NCI-H2029 (cell line): ENCODE measurements at places on chromosomes 1 and 21.

DNA sequence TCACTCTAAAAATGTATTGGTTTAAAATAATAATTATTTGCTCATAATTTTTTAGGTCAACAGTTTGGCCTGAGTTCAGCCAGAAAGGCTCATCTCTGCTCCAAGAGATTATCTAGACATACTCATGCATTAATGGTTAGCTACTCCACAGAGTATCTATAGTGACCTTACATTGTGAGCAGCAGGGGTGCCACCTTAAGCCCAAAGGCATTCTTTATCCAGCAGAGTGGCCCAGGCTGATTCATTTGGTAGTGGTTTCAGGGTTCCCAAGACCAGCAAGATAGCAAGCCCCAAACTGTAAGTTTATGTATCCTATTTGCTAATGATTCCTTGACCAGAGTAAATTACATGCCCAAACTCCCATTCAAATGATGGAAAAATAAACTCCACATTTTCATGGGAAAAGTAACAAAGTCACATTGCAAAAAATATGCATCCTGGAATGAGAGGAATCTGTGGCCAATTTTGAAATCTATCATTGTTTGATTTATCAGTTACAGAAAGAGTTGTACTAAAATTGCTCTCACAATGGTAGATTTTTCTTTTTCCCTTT, 182.6 kb upstream of the KCNK2 start:
- DNase-seq: no peak

DNA sequence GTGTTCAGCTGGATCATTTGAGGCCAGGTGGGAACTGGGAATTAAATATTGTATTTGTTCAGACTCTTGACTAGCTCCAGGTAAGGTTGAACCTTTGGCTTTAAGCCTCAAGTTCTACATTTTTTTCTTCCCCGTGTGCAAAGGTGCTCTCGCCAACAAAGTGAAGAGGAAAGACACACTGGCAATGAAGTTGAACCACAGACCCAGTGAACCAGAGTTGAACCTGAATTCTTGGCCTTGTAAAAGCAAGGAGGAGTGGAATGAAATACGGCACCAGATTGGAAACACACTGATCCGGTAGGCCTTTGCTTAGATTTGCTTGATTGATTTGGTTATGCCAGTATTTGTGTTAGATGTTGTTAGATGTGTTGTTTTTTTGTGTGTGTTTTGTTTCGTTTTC, 25.5 kb upstream of the RCC1 start:
- DNase-seq: no peak

DNA sequence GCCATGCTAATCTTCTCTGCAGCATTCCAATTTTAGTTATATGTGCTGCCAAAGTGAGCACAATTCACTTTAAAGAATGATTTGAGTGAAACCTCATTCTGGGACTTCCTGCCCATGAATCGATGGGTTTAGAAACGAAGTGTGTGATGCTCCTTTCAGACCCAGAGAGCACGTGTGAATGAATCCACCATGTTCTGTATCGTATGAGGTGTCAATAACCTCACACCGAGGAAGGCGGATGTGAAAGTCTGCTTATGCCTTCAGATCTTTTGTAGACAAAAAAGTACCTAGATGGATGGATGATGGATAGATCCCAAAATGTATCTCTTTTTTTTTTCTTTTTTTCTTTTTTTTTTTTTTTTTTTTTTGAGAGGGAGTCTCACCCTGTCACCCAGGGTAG, 13.8 kb downstream of the UBASH3A start:
- no peak for DNase-seq

DNA sequence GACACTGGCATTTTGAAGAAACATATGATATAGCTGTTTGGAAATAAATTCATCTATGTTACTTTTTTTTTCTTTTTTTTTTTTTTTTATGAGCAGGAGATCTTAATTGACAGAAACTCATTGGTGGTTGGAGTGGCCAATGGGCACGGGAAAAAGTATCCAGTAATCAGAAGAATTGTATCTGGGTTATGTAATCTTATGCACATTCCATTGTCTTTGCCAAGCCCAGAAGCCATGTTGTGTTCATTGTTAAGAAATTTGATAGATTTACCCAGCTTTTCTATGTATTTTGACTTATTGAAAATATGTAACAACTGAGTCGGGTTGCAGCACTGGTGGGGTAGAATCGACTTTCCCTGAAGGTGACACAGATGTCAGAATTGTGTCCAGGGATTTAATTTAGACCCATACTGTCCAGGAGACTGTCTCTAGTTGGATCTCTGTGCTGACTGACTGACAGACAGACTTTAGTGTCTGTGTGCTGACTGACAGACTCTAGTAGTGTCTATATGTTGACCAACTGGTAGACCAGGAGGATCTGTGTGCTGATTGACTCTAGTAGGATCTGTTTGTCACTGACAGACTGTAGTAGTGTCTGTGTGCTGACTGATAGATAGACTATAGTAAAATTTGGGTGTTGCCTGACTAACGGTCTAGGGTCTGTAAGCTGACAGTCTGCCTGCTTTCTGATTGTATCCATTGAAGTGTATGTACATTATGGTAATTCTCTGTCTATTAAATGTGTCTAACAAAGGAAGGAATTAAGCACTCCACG, 12.3 kb upstream of the C4BPB start:
- no peak for DNase-seq

- DNase-seq: no peak
These were observed 287.8 kb upstream of the RGS18 start for GRCh38 chr1:191870490-191870889.

DNA sequence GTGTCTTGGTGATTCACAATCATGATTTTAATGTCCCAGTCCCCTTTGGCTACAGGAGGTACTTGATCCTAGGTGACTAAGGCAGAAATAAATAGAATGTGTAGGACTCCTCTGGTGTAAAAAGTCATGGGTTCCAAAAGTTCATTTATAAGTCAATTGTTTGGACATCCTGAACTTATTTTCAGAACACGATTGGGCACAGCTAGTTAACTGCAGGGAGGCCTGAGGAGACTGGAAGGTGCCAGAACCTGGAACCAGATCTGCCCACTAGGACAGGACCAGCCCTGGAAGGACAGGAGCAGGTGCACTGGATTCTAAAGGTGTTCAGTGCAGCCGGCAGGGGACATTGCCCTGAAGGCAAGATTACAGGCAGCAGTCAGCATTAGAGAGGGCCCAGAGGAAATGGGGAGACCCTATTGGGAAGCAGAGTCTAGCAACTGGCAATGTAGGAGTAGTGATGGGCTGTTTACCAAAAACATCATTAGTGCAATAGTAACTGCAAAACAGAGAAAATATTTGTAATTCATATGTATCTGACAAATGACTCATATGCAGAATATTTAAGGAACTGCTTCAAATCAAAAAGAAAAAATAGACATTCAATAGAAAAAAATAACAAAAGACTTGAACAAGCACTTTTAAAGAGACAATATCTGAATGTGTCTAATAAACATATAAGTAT, 23.6 kb upstream of the HEATR1 start:
- no peak for DNase-seq

- DNase-seq: no peak
These were observed 17.5 kb upstream of the CLDN8 start for GRCh38 chr21:30233228-30234020.

- DNase-seq: no peak
These were observed 62.8 kb downstream of the EVA1C start for GRCh38 chr21:32475162-32475812.

- no peak for DNase-seq
These were observed 236.2 kb downstream of the SETD4 start for GRCh38 chr21:35824136-35824535.

GRCh38 chr1:43987159-43987902, 4.1 kb upstream of the CCDC24 start:
- DNase-seq: no peak

DNA sequence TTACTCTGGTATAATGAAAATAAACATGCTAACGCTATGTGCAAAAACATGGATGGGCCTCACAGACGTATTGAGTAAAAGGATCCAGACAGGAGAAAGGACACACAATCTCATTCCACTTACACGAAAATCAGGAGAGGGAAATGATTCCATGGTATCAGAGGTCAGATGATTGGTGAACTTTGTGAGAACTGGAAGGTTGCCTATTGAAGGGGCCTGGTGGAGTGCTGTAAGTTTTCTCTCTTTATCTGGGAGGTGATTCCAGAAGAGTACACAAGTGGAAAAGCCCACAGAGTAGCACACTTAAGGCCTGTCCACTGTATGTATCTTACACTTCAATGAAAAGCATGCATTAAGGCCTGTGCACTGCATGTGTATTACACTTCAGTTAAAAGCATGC, 9.6 kb downstream of the GSTM2 start:
- DNase-seq: no peak

DNA sequence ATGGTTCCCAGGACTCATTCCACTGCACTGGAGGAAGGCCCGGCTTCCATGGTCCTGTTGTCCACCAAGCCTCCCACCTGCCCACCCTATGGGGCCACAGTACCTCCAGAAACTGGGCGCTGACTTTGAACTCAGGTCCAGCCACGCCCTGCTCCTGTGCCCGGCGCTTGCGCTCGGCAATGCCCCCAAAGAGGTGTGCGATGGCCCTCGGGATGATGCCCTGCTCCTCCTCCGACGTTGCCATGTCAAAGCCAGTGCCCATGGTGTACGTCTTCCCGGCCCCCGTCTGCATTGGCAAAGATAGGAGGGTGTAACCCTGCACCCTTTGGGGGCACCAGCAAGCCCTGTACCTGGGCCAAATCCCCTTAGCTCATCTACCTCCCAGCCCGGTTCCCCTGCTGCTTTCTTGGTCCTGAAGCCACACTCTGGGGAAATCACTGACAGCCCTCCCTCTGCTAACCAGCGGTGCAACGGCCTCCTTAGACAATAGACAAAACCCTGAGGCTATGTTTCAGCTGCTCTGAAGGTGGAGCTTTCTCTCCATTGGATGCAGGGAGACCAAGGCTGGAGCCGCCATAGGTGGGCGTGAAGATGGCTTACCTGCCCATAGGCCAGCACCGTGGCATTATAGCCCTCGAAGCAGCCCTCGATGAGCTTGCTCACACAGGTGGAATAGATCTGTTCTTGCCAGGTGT, 14.7 kb downstream of the KIF21B start:
- DNase-seq: no peak

DNA sequence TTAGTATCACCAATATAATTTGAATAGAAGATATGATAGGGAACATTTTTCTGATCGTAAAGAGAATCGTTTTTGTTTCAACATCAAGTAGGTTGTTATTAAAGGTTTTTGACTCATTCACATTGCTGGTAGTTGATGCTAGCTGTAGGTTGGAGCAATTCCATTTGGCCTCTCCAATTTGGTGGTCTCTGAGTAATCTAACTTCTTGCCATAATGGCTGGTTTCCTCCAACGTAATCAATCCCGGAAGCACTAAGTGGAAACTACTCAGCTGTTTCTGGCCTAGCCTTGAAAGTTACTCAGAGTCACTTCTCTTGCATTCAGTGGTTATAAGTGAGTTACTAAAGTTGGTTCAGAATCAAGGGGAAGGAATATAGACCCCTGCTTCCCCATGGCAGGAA, 26.0 kb downstream of the RCOR3 start:
- no peak for DNase-seq

DNA sequence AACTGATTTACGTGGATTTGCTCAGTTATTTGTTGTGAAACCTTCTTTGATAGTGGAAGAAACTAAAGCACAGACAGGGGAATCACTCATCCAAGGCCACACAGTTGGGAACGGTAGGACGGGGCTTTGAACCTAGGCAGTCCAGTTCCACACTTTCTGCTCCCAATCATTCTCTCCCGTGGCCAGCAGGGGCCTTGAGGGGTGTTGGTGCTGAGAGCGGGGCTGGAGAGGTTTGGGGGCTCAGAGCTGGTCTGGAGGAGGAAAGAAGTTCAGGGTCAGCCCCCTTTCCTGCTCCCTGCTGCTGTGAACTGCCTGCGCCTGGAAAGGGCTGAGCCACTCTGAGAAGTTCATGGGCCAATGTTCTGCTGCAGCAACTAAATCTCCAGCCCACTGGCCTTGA, 31.4 kb upstream of the ACTL8 start:
- no peak for DNase-seq

- DNase-seq: peak; percentile 37
These were observed 480.2 kb upstream of the RUNX1 start for GRCh38 chr21:35529171-35529863.

- DNase-seq: no peak
These were observed 155.0 kb downstream of the PIGK start for GRCh38 chr1:77064246-77064645.

GRCh38 chr1:23679815-23680214, 11.8 kb upstream of the RPL11 start:
- no peak for DNase-seq

GRCh38 chr1:201318504-201319340, 35.4 kb downstream of the PKP1 start:
- no peak for DNase-seq

DNA sequence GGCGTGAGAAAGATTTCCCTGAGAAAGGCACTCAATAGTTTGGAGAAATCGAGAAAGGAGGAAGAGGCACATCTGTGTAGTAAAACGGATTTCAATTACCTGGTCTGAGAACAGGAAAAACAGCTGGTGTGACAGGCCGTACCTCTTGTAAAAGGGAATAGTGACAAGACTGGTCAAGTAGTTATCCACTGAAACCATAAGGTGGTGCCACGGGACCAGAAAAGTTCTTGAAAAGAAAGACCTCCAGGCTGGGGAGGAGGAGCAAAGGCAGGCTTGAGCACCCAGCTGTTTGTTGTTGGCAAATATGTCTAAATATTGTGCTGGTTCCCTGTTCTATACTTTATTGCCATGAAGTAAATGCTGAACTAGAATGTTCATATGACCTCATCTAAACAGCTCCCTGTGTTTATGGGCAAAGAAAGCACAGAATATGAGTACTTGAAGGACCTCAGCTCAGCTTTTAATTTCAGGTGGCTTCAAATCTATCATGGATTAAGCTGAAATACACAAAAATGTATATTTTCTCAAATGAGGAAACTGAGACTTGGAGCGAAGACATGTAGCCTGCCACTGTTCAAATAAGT, 4.0 kb downstream of the HAO2 start:
- no peak for DNase-seq

GRCh38 chr1:60502506-60502905, 428.9 kb upstream of the C1orf87 start:
- no peak for DNase-seq

DNA sequence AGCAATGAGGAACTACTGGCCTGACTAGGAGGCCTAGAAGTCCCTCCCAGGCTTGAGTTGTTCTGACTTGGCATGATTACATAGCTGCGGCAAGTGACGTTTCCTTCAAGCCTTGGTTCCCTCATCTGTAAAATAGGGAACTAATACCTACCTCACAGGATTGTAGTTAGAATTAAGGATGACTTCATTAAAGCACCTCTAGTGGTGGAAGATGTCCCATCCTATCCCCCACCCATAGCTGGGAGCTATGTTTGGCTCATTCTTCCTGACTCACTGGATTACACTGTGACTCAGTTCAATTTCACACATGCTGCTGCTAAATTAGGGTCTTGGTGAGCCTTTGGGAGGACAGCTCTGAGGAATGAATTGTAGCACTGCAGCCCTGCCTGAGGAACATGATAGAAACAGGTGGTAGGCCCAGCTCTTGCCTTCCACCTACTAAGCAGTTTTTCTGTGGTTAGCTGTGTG, 6.0 kb upstream of the SHISA4 start:
- DNase-seq: no peak

- no peak for DNase-seq
These were observed 377.5 kb downstream of the GPATCH2 start for GRCh38 chr1:217253351-217253750.
